ENCODE measurements at places on chromosomes 4 and X.
A peak's percentile ranks its signal among the peaks of the same experiment; 100 is the strongest.

DNA sequence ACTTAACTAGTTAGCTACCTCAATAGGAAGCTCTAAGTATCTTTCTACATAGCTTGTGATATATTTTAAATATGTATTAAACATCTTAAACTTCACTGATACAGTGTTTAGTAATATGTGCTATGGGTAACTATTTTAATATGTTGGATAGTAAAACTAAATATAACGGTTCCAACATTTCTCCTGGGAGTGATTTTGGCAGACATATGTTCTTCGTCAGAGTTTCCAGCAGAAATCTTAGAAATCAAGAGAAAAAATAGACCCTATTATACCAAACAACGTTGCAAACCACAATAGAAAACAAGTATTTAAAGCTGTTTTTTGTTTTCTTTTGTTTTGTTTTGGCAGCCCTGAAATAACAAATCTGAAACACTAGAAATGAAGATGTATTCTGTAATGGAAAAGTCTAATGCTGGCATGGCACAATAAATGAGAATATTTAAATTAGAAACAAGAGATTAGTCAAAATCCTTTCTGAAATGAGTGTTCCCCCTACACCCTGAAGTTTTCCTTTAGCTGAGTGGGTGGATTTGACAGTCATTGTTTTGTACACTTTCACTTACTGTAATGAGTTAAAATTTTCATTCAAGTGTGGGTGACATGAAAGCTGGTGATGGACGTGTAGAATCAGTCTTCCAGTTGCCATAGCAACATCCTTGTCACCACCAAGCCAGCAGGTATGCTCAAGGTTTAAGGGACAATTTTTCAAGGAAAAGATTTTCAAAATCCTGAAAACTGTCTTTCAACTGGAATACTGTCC lies 233.5 kb downstream of the SCFD2 start:
- DNase-seq = no peak

DNA sequence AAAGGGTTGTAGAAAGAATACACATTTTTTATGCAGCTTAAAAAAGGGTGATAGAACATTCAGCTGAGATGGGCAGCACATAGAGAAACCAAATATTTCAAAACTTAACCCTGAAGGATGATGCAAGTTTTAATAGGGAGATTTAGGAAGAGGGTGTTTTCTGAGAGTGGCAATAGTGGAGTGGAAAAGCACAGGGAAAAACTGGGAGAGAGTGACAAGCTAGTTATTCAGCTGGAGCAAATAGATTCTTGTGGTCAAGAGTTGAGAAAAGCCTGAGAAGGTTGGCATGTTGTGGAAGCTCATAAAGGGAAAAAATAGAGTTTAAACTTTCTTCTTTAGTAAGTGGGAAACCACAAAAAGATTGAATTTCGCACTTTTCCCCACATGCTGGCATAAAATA lies 359.6 kb upstream of the PITX2 start:
- DNase-seq = no peak

GRCh38 chr4:169037506-169037905 lies 27.5 kb upstream of the CBR4 start:
- DNase-seq = no peak

- peak; percentile 33 for DNase-seq
These were observed 80.3 kb upstream of the DCLK2 start for GRCh38 chr4:149997881-149998421.

DNA sequence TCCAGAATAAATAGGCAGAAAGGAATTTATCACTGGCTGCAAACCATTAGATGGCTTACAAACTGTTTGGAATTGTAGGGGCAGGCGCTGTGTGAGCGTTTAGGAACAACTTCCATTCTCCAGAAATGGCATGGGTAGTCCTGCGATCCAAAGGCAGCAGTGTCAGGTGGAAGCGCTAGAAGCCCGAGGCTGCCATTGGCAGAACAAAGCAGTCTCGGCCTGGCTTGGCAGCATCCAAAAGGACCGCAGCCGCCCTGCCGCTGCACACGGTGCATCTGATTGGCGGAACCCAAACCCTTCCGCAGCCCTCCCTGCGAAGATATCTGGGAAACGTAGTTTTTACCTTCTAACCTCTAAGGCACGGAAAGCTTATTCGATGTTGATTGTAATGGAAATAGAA lies 23.6 kb upstream of the YTHDC1 start:
- peak; percentile 73 for DNase-seq

DNA sequence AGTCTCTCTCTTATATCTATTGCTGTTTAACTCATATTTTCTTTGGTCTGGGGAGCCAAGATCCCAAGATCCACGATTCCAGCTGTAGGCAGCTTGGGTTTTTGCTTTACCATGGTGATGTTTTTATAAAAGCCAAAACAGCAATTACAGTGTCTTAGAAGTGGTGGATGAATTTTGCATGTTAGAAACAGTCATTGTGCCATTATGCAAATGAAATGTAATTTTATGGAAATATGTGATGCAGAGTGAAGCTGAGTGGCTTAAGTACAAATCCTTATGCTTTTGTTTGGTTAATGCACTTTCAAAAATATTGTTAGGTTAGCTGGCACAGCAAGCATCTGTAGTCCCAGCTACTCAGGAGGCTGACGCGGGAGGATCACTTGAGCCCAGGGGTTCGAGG lies 32.8 kb upstream of the PTTG2 start:
- no peak for DNase-seq

DNA sequence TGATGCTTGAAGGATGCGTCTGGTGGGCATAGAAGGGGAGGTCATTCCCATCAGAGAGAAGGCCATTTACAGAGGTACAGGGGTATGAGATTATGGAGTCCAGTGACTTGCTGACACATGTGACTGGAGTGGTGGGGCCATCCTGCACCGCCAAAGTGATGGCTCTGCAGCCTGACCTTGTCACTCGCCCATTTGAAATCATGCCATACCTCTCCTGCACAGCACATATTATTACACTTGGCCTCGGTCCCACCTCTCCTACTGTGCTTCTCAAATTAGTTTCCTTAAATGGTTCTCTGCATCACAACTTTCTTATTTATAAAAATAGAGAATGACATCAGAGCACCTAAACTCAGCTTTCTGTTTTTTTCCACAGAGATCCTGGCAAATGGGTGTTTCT lies 60.7 kb upstream of the HAND2 start:
- no peak for DNase-seq

GRCh38 chr4:163548481-163549243 lies 54.2 kb downstream of the TMA16 start:
- no peak for DNase-seq

- DNase-seq = no peak
These were observed at the start of gene ITIH6 for GRCh38 chrX:54798137-54798536. Gene ITIH6 (minus strand): TSS chrX:54798255. CDS start chrX:54798210, 45 bp downstream.
